Left colon (tissue), 2 donors: ENCODE measurements at places on chromosomes 4 and X. TPM values are rescaled to one million over a fixed set of nuclear protein-coding genes. Genes with fewer than 3 reads are reported as not detected.

BEX3 gene
- total RNA-seq = 33.4 TPM

DNA sequence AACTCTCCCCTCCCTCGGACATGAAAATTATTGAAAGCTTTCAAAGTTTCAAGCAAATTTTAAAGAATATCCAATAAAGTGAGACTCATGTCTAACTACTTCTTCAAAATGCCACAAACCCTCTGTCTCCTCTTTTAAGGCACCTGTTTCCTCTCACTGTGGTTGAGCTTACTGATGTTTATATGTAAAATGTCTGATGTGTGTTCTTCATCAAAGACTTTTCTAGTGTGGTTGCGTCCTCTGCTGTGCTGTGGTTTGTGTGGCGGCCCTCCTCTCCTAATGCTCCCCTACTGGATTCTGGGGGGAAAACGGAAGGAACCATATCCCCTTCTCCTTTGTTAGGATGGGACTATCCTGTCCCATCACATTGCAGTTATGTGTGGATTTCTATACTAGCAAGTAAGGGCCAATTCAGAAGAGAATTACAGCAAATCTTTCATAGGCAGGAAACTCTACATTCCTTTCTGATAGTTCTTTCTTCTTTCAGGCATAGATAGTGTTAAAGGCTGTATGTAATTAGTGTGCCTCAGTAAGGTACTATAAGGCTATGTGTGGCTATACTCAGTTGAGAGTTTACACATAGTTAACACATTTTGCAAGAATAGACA is 221.0 kb upstream of the GPRIN3 start:
- no peak for DNase-seq

ADAMTS3 gene
- total RNA-seq = 0.25 TPM

DNA sequence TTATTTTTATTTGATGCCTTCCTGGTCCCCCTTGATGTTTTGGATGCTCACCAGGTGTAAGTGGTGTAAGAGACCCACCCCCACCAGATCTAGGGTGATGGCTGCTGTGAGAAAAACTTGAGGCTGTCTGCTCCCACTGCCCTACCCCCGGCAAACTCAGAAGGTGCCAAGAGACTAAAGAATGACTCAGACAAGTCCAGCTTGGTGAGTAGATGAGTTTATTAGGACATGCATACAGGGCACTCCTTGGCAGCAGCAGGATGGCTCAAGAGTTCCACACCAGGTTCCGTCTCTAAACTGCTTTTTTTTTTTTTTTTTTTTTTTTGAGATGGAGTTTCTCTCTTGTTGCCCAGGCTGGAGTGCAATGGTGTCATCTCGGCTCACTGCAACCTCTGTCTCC is 84.0 kb upstream of the HPF1 start:
- no peak for DNase-seq

DNA sequence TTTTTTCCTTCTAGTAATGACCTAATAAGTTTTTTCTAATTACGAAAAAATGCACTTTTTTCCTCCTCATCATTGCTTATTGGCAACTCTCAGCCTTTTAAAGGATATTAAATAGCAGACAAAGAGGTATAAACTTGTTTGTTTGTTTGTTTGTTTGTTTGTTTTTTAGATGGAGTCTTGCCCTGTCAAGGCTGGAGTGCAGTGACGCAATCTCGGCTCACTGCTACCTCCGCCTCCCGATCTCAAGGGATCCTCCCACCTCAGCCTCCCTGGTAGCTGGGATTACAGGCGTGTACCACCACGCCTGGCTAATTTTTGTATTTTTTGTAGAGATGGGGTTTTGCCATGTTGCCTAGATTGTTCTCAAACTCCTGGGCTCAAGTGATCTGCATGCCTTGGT is 6.0 kb downstream of the RBM47 start:
- DNase-seq = no peak
